ENCODE measurements at places on chromosomes 1 and 21. TPM values are rescaled to one million over a fixed set of nuclear protein-coding genes. Genes with fewer than 3 reads are reported as not detected.

Gene IL6R
- total RNA-seq = 4.4 TPM

Gene CFAP74
- not detected for total RNA-seq

Gene CLK2
- total RNA-seq = 24.1 TPM

Gene VTCN1
- total RNA-seq = not detected

Gene FH
- total RNA-seq = 119 TPM

Gene COP1
- total RNA-seq = 28.5 TPM

Gene SDF4
- 244 TPM for total RNA-seq

Gene CASZ1
- total RNA-seq = not detected

Gene S100A14
- total RNA-seq = not detected

Gene SDC3
- 21.9 TPM for total RNA-seq

Gene ORC1
- 5.8 TPM for total RNA-seq

Gene KCNC4
- total RNA-seq = 9.6 TPM

Gene TNFSF18
- total RNA-seq = 0.86 TPM

Gene SHISA4
- total RNA-seq = 35.5 TPM

Gene GPR3
- total RNA-seq = 0.86 TPM

Gene INSRR
- not detected for total RNA-seq

Gene SPRR2B
- not detected for total RNA-seq

Gene CFAP57
- under 0.01 TPM for total RNA-seq

Gene DIRAS3
- 13.3 TPM for total RNA-seq

Gene KCNA2
- not detected for total RNA-seq

Gene SAMD13
- total RNA-seq = 0.58 TPM

Gene COG2
- 15.9 TPM for total RNA-seq

Gene TP53BP2
- total RNA-seq = 32.6 TPM

Gene SVBP
- 9.7 TPM for total RNA-seq

Gene BLACAT1
- total RNA-seq = not detected

Gene YY1AP1
- 24.6 TPM for total RNA-seq

Gene DCST1
- not detected for total RNA-seq

Gene NIBAN1
- 25.4 TPM for total RNA-seq

Gene XCL2
- not detected for total RNA-seq

Gene CD101
- total RNA-seq = not detected

Gene FAM110D
- not detected for total RNA-seq

Gene TRIM33
- 11.0 TPM for total RNA-seq

Gene XKR8
- 9.2 TPM for total RNA-seq

Gene GNAT2
- total RNA-seq = 0.89 TPM

Gene LMOD1
- total RNA-seq = 9.8 TPM
